ENCODE measurements at places on chromosomes 3 and 15.

- no peak for DNase-seq
These were observed 252.9 kb upstream of the CBLB start for GRCh38 chr3:106121491-106122289.

GRCh38 chr3:112803467-112803866, 43.2 kb downstream of the CD200R1L start:
- no peak for DNase-seq

- peak; percentile 33 for DNase-seq
These were observed 444.9 kb upstream of the TBL1XR1 start for GRCh38 chr3:177642042-177642803.

GRCh38 chr3:170572665-170573253, 13.1 kb downstream of the SLC7A14 start:
- no peak for DNase-seq

DNA sequence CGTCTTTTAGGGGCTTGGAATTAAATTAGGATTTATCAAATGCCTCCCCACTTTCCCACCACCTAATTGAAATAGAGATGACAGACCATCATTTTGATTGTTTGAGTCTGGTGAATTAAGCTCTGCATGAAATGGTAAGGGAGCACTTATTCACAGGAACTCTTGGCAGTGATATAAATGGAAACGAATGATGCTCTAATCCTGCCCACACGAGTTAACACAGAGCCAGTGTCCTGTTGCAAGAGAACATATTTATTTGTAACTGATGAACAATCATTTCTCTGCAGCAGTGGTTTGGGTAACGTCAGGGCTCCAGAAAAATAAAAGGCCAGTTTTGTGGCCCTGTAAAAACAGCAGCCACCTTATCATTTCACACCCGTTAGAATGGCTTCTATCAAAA, 163.3 kb downstream of the FEZF2 start:
- no peak for DNase-seq

- DNase-seq: no peak
These were observed 1.5 kb upstream of the RPLP1 start for GRCh38 chr15:69450968-69451695.

DNA sequence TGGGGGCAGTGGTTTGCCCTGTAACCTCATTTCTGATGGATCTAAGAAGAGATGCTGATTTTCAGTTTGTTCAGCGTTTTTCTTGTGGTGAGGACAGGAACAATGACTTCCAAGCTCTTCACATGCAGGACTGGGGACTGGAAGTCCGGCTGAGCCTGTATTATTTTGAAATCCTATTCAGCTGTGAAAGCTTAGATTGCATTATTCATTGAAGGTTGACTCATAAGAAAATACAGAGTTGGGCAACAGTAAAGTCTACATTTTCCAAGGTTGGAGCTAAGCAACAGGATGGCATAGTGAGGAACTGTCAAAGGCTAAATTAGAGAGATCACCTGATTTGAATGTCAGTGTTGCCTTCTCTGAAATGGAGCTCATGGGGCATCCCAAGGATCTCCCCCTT, 230.9 kb upstream of the FEZF2 start:
- DNase-seq: no peak

DNA sequence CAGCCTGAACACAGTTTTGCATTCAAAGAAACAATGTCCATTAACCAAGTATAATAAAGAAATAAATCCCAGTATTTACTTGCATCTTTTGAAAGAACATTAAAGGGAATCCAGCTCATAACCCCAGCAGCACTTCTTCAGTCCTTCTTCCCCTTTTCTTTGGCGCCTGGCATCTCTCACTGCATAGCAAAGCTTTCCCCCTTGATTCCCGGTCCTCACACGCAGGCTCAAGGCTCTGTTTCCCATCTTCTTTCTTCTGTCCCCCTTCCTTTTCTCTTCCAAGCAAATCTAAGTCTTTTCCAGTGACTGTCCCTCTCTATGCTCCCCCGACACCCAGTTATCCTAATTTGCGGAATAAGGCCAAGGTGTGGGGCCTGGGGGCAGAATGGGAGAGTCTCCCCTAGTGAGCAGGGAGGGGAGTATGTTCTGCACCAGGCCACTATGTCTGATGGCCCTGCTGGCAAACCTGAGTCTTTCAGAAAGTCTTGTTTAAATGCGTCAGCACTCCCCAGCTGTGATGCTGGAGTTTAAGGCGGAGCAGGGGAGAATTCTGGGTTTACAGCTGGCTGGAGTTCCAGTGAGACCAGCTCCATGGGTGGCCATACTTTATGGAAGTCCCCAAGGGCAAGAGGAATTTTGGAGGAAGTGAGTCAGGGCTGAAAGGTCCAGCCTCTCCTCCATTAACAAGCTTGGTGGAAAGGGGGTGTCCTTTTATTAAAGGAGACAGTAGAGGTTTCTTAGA, 42.1 kb downstream of the GOLGA6A start:
- no peak for DNase-seq

DNA sequence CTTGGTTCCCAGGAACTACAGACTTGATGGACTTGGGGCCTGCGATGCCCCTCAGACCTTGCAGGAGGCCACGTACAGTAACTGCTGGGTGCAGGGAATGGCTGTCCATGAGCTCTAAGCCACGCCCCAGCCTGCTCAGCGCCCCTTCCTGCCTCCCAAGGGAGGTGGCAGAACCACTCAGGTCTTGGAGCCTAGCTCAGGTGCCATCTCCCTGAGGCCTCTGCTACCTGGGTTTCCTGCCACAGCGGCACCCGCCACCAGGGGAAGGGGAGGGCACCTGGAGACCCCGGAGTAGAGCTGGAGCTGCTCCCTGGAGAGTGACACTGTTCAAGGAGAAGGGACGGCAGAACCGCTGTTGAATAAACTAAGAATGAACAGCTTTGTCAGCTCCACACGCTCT, 77.8 kb upstream of the RPL32 start:
- no peak for DNase-seq

GRCh38 chr3:187315872-187316271, 24.3 kb upstream of the MASP1 start:
- no peak for DNase-seq

DNA sequence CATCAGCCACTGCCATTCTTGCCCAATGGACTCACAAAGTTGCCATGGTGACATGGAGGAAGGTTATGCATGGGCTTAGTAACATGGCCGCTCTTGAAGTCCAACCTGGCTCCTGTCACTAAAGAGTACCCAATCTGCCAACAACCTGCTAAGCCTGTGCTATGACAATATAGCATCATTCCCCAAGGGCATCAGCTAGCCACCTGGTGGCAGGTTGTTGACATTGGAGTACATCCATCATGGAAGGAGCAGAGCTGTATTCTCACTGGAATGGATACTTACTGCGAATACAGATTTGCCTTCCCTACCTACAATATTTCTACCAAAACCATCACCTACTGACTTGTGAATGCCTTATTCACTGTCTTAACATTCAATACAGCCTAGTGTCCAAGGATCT, 138.9 kb upstream of the RORA start:
- no peak for DNase-seq

DNA sequence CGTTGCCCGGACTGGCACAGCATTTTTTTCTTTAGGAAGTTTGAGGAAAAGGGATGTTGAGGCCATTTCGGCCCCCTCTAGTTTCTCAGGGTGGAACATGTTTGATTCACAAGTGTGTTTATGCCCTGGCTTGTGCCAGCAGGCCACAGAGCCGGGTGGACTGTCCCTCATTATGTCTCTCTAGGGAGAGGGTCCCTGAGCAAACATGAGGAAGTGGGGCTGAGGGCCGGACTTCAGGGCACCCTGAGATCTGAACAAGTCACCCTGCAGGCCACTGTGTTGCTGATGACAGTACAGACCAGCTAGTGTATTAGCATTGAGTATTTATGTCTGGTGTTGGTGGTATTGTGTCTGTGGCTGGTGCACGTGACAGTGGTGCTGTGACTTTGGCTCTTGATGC, 34.9 kb downstream of the RNU5B-1 start:
- no peak for DNase-seq

Measured in NCI-H1436 treated with DMSO at 0.1 percent for 48 hours (cell line).